ENCODE measurements at places on chromosomes 2 and 18.
A peak's percentile ranks its signal among the peaks of the same experiment; 100 is the strongest.

DNA sequence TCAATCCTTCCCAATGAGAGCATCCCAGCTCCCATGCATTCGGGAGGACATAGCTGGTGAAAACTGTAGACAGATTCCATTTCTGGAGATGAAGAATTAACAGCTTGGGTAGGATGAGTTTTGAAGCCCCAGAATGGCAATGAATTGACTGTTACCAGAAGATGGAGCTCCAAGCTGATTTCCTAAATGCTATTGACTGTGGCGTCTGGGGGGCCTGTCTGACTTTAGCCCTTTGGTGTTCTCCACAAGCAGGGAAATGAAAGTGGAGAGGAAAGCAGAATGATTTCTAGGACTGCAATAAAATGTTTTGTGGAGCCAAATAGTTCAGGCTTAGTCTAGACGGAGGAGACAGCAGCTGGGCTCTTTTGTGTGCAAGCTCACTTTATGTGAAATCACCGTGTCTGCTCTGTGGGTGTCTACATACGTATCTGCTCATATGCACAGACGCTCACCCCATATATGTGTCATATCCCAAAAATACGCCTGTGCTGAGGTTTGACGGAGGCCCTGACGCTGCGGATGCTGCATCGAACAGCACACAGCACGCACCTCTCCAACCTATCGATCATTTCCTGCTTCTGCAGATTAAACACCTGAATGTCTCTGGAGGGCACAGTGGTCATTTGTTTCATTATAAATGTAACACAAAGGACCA lies 166.4 kb upstream of the PXDN start:
- no peak for DNase-seq

DNA sequence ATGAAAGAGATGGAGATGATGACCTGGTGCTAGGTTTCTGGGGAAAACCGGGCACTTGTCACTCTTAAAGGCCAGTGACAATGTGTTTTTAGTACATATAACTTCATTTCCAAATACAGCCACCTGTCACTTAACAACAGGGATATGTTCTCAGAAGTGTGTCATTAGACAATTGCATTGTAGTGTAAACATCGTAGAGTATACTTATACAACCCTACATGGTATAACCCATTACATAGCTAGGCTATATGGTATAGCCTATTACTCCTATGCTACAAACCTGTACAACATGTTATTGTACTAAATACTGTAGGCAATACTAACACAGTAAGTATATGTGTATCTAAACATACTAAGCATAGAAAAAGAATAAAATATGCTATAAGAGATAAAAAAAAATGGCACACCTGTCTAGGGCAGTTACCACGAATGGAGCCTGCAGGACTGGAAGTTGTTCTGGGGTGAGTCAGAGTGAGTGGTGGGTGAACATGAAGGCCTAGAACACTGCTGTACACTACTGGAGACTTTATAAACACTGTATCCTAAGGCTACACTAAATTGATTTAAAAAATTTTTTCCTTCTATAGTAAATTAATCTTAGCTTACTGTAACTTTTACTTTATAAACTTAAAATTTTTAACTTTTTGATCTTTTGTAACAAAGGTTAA lies 123.2 kb downstream of the THADA start:
- DNase-seq = no peak

- no peak for DNase-seq
Observed at GRCh38 chr18:49161627-49162026, 210.9 kb upstream of the SMAD7 start.

DNA sequence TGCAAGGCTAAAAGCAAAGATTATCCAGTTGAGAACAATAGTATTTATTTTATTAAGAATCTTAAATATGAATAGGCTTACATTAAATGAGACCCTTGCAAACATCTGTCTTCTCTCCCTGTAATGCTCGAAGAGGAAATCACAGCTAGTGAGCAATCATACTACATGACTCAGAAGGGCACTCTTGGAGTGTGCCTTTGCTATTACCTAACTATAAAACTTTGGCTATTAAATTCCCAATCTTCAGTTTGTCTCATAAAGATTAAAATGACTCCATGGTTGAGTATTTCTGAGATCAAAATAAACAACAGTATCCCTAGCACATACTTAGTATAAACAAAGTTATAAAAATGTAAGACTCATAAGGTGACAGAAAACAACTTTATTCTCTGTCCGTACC lies 296.9 kb downstream of the KCNJ3 start:
- DNase-seq = no peak

GRCh38 chr2:230762317-230762896 lies 49.8 kb downstream of the CAB39 start:
- peak; percentile 6 for DNase-seq

GRCh38 chr2:233832414-233832813 lies 21.9 kb downstream of the HJURP start:
- no peak for DNase-seq

GRCh38 chr2:232354069-232354468 lies 24.5 kb upstream of the ALPP start:
- no peak for DNase-seq

DNA sequence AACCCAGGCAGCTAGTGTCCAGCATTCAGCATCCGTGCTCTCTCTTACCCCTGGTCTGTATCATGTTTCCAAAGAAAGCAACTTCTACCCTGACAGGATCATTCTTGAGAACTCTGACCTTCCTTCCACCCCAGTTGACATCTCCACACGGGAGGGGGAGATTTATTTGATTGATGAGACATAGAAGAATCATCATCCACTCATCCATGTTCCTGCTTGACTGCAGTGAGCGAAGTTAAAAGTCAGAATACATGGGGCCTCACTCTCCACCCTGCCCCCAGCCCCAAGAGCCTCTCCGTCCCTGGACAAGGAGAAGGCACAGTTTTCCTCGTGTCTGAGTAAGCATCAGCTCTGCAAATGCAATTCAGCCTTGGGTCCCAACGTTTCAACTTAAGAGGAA lies 356.0 kb upstream of the TNP1 start:
- DNase-seq = no peak

DNA sequence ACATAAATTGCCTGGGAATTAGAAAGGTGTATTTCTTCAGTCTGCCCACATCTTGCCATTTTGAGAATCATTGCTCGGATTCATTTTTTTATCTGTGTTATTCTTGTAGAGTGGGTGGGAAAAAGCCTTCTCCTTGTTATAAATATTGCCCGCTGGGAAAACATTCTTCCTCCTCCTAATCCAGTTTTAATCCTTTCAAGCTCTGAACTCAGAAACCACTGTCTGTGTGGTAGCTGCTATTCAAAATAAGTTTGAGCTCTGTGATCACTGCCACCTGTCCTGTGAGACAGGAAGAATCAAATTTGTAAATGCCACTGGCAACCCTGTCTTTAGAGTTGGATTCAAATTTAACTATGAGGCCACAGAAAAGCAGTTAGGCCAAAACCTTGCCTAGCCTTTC lies 1875.2 kb upstream of the PIK3C3 start:
- DNase-seq = no peak

- DNase-seq = no peak
Observed at GRCh38 chr2:112062894-112063293, 7.8 kb downstream of the TMEM87B start.
